ENCODE measurements at places on chromosomes 3 and 15.

DNA sequence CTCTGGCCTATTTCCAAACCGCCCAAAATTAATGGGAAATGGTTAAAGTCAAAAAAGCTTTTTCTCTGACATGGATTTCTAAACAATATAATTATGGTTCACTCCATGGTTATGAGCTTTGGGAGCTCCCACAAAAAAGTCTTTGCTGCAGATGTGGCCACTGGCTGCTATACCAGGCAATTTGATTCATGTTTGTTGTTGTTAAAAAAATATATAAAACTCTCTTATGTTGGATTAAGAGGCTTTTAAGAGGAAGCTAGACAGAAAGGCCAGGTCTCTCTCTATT is 258.6 kb downstream of the TIGIT start:
- DNase-seq, result no peak

DNA sequence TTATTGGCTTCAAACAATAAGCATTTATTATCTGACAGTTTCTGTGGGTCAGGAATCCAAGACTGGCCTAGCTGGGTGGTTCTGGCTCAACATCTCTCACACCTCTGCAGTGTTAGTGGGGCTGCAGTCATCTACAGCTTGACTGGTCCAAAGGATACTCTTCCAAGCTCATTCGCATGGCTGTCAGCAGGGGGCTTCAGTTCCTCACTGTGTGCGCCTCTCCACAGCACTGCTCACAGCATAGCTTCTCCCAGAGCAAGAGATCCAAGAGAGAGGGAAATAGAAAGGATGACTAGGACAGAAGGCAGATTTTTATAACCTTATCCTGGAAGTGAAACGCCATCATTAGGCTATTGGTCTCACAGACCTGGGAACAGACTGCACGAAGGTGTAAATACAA is 64.2 kb downstream of the MAGI1 start:
- DNase-seq, result no peak

DNA sequence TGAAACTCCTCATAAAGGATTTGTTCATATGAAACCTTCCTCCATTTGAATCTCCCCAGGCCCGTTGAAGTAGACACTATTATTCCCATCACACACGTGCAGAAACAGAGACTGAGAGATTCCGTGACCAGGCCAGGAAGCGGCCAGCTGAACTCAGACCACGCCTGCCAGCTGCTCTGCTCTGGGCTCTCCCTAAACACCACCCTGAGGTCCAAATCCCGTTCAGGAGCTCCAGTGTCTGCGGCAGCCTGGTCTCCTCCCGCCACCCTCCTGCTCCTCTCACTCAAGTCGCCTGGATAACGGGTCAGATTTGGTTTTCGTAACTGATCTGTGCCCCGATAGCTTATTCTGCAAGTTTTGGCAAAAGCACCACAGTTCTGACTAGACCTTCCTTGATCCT is 53.6 kb upstream of the SNRPA1 start:
- DNase-seq, result no peak

- peak; percentile 15 for DNase-seq
Observed at GRCh38 chr3:45659661-45660566, 29.3 kb upstream of the SACM1L start.

- DNase-seq, result no peak
Observed at GRCh38 chr3:179852142-179852905, 184.4 kb downstream of the PEX5L start.

- DNase-seq, result no peak
Observed at GRCh38 chr3:55564726-55565125, 77.6 kb upstream of the WNT5A start.
